Stimulated activated CD8-positive, alpha-beta memory T cell treated with anti-CD3 and anti-CD28 coated beads, Interleukin-4, amount 100 ng/mL, for 1 hour (primary cell): ENCODE measurements at places on chromosomes 1 and 21.

GRCh38 chr1:185087746-185088145 lies 42.4 kb downstream of the RNF2 start:
- DNase-seq = no peak

DNA sequence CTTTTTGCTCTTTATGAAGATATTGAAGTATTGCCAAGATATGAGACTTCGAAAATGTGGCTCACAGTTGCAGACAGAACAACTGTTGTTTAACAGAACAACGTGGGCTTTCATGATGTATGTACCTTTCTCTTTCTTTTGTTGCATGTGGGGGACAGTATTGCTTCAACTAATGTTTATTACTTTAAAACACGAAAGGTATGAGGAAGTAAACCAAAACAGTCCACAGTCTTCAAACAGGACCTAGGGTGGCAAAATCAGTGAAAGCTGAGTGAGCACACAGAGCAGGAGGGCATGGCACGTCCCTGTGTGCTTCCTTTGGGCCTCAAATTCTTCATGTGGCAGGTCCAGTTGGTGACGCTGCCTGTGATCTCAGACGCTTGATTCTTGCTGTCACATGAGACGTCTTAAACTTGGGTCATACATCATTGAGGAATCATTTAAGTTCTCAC lies 7.8 kb upstream of the CHAF1B start:
- no peak for DNase-seq

- no peak for DNase-seq
Observed at GRCh38 chr1:21553116-21553926, 44.1 kb downstream of the ALPL start.

DNA sequence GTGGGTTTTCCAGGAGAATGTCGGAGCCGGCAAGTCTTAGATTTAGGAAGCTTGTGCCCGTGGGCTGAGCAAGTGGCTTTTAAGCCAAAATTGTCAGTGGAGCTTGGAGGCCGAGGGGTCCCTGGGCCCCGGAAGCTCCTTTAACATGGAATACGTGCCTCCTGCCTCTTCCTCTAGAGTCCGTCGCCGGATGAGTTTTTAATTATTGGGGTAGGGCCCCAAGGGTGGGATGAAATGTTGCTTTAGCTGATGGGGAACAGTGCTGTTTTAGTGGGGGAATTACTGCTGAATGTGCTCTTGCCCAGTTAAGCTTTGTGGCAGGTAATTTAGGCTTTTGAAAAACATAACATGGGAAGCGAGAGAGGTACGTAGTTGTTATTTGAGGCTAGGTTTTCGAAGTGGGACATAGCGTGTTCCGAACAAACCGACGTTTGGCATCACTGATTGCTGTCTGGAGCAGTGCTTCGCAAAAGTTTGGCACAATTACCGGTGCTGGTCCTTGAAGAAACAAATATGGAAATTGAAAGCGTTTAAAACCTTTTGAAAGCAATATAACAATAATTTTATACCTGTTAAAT lies 786 bp downstream of the RPL5 start:
- no peak for DNase-seq

DNA sequence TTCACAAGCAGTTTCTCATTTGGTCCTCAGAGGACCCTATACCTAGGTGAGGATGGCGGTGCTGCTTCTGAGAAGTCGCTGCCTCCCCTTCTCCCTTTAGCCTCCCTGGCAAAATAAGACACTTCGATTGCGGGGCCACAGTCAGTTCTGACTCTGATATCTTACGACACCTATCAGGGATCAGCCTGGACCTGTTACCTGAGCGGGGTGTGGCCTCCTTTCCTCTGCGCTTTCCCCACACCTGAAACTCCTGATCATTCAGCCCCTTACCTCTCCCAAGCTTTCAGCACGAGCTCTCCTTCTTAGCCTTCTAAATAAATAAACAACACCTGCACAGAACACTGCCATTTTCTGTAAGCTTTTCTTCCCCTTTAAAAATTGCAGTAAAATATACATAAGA lies 24.6 kb upstream of the GPR137B start:
- no peak for DNase-seq

GRCh38 chr1:61174060-61174795 lies 91.9 kb downstream of the NFIA start:
- no peak for DNase-seq

- DNase-seq = no peak
Observed at GRCh38 chr1:210302501-210302900, 26.2 kb upstream of the HHAT start.

DNA sequence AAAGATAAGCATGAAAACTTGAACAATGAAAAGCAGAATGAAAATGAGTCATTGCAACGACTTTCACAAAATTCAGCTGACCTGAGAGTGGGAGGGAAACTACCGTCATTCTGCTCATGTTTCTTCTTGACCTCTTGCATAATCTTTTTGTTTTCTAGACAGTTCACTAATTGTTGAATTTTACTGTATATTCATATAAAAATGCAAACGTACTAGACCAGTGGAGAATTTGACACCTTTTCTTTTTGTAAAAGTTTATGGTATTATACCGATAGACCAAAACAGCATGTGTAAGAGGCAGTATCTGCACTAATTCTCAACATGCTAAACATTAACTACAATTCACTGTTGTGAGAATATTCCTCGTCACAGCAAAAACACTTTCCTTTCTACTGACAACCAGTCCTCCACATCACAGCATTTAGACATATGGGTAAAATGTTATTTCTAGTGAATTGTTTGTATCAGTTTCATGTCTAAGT lies 137.8 kb downstream of the GREM2 start:
- DNase-seq = no peak

GRCh38 chr1:24535021-24535424 lies 20.9 kb upstream of the NCMAP start:
- DNase-seq = peak; percentile 47

- no peak for DNase-seq
Observed at GRCh38 chr21:25149022-25149421, 458.3 kb downstream of the MRPL39 start.

DNA sequence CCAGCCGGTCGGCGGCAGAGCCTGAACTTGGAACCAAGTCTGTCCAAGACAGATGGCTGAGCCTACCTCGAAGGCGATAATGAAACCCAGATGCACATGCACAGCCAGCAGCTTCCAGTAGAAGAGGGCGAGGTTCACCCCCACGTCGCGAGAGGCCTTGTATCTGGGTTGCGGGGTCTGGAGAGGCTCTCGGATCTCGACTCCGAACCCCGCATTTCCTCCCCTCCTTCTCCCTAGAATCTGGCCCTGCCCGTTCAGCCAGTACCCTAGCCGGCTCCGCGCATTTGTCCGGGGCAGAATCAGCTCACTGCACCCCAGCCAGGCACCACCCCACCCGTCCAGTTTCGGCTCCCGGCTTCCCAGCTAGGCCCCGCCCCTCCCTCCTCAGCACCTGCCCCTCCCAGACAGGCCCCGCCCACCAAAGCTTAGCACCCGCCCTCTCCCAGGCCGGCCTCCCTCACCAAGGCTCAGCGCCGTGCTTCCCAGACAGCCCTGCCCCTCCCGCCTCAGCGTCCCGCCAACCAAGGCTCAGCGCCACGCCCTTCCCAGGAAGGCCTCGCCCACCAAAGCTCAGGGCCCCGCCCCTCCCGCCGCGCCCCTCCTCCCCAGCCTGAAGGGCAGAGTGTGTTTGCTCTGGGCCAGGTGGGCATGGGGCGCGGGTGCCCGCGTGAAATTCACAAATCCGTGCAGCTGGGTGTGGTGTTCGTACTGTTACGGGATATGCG lies 4.8 kb upstream of the ARHGEF19 start:
- DNase-seq = peak; percentile 86

- no peak for DNase-seq
Observed at GRCh38 chr21:45254460-45254930, 33.2 kb downstream of the POFUT2 start.

DNA sequence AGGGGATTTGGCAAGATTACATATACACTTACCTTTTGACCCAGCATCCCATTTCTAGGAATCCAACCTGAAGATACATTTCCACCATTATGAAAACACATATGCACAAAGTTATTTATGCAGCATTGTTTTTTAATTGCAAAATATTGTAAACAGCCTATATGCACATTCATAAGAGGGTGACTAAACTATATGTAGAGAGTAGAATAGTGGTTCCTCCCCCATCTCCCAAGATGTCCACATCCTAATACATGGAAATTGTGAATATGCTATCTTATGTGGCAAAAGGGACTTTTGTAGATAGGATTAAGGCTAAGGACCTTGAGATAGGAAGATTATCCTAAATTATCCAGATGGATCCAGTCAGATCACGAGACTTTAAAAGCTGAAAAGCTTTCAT lies 91.6 kb downstream of the CLEC20A start:
- DNase-seq = no peak

GRCh38 chr1:191831572-191831971 lies 326.7 kb upstream of the RGS18 start:
- DNase-seq = no peak

DNA sequence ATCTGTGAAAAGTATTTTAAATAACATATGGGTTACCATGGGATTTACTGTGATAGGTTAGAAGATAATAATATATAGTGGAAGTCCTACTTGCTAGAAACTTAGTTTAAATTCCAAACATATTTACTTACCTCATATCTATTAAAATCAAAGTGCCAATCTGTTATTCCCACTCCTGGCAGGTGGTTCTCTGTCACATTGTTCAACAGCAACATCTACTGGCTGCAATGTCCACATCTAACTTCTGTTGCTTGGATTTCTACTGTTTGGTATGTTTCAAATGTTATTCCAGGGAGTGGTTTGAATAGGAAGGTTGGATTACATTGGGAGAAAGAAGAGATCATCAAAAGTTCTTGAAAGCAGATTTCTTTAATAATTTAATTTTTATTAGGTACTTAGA lies 122.5 kb upstream of the NCAM2 start:
- no peak for DNase-seq

DNA sequence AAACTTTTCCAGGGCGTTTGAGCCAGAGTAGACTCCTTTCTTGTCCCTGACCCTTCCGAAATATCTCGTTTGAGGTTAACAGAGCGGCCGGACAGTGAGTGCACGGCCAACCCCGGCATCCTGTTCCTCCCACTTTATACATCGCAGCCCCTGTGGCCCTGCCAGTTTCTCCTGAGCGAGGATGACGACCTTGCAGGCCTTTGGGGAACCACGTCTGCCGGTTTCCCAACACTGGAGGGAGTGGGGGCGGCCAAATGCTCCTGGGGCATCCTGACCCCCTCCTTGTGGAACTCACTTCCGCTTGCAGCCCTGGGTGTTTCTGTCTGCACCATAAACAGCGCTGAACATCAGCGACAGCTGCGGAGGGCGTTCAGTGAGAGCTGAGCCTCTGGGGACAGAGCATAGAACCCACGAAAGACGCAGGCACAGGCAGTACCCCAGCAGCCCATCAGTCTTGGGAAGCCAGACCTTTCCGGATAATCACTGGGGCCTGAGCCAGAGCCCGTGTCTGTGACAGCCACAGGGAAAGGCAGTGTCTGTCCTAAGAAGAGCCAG lies 4.8 kb upstream of the KCNAB2 start:
- DNase-seq = no peak

- DNase-seq = no peak
Observed at GRCh38 chr1:151435174-151435573, 24.1 kb downstream of the POGZ start.

GRCh38 chr1:24345334-24345733 lies 26.2 kb downstream of the GRHL3 start:
- DNase-seq = no peak

GRCh38 chr21:45148316-45148990 lies 74.1 kb downstream of the ADARB1 start:
- no peak for DNase-seq

GRCh38 chr1:160626509-160627342 lies 20.1 kb downstream of the SLAMF1 start:
- no peak for DNase-seq

DNA sequence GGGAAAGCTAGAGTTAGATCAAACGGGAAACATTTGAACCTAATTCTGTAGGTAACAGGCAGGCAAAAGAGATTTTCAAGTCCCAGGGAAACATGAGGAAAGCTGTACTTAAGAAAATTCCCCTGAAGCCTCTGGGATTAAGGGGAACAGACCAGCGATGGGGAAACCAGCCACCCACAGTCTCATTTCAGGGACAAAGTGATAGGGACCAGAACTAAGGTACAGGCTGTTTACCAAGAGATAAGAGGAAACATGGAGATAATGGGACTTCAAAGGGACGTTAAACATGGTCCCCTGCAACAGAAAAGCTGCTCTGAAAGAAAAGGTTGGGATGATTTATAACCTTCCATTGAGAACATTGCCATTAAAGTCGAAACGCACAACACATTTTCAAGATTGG lies 84.4 kb downstream of the NTPCR start:
- no peak for DNase-seq

GRCh38 chr1:235739631-235740030 lies 90.0 kb upstream of the GNG4 start:
- no peak for DNase-seq

GRCh38 chr1:54474310-54475251 lies 68.4 kb upstream of the SSBP3 start:
- no peak for DNase-seq

DNA sequence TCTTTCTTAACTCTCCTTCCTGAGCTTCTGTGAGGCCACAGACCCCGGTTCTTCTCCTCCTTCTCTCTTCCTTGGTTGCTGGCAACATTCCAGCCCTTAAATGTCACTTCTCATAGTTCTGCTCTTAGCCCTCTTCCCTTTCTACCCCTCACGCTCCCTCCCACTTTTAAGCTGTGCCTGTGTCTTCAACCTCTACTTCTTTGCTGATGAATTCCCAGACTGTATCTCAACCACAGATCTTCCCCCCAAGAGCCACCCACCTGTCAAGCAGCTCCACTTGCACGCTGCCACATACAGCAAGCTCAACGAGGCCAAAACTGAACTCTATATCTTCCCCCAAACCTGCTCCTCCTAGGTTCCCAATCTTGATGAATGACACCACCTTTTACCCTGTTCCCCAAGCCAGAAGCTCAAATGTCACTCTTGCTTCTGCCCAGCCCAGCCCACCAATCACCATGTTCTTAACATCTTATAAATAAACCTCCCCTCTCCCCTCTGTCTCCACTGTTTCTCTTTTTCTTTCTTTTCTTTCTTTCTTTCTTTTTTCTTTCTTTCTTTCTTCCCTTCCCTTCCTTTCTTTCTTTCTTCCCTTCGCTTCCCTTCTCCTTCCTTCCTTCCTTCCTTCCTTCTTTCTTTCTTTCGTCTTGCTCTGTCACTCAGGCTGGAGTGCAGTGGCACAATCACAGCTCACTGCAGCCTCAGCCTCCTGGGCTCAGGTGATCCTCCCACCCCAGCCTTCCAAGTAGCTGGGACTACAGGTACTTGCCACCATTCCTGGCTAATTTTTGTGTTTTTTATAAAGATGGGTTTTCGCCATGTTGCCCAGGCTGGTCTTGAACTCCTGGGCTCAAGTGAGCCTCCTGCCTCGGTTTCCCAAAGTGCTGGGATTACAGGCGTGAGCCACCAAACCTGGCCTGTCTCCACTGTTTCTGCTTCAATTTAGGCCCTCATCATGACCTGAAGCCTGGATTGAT lies 19.8 kb upstream of the PTP4A2 start:
- no peak for DNase-seq

DNA sequence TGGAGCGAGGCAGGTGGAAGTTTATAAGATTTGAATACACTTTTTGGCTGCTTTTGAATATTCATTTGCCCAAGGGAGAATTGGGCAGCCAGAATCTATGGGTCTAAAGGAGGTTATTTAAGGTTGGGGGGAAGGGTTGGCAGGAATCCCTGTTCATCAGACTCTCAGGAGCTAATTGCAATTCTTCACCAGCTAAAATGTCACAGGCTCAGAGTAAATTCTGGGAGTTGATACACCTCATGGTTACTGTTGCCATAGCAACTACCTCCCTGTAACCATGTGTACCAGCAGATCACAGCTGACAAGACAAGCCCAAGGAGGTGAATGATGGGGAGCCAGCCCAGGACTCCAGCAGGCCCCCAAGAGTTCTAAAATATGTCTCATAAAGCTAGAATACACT lies 75.5 kb downstream of the CAMK2N1 start:
- DNase-seq = no peak
